ENCODE measurements at places on chromosomes 1 and 21. TPM values are rescaled to one million over a fixed set of nuclear protein-coding genes. Genes with fewer than 3 reads are reported as not detected.

The MAP1LC3C gene
- total RNA-seq: 0.13 TPM

The EDARADD gene
- total RNA-seq: 2.5 TPM

The ZNF362 gene
- total RNA-seq: 17.8 TPM

The ADGRL2 gene
- 0.11 TPM for total RNA-seq

The ZNF593OS gene
- not detected for total RNA-seq

The C1orf185 gene
- not detected for total RNA-seq

The EFCAB14 gene
- 60.9 TPM for total RNA-seq

The TRIM67 gene
- 0.03 TPM for total RNA-seq

The KLF17 gene
- total RNA-seq: not detected

The SDE2 gene
- 32.0 TPM for total RNA-seq

The CASQ1 gene
- total RNA-seq: not detected
